Fibroblast of upper back skin (primary cell): ENCODE measurements at places on chromosomes 12 and 14.

DNA sequence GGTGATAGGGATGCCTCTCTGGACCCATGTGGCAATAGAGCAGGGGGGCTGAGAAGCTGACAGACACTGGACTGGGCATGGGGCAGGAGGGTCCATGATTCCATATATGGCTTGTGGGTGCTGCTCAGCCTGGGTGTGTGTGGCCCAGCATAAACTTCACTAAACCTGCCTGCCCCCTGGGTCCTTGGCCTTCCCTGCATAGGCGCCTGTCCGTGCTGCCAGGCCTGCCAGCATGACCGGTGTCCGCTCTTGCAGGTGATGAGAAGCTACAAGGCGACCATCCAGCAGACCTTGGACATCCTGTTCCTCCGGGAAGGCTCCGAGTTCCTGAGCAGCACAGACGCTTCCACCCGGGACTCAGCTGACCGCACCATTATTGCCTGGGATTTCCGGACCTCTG lies 61.6 kb downstream of the BEGAIN start:
- DNase-seq, result no peak

DNA sequence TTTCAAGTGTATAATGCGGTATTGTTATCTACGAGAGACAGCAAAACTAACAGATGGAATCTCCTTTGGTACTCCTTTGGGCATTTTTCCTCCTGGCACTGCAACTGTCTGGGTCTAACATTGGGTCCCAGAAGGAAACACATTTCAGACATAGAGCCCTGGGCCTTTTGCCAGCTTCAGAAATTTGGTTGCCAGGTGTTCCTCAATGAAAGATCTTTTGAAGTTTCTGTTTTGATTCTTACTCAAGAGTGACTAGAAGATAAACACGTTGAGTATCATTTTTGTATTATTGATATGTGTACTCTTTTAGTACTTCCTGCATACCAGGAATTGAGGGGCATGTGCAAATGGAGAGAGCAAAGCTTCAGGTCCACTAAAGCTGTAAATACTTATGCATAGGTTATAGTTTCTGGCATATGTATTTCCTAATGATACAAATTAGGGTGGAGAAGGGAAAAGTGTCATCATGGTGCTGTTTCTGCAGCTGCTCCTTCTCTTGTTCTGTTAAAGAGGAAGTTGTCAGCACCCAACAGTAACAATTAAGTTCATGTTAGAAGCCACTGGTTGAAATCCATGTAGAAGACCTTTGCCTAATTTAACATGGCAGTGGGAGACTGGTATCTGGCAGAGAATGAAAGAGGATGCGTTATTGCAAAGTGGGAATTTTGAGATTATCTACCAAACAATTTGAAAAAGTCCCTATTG lies 53.5 kb downstream of the SLC38A6 start:
- no peak for DNase-seq

DNA sequence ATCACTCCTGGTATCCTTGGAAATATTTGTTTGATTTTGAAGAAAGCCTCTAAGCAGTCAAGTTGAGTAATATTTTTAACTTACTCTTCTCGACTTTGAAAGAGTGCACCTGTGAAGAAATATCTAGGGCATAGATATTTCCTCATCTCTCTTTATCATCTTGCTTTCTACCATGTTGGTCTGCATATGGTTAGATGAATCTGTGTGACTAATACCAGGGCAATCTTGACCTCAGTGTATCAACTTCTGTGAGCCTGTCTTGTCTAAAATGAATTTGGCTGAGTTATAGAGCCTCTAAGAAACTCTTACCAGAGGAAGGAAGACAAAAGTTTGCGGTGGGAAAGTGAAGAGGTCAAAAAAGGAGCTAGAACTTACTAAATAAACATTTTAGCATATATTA lies 68.4 kb downstream of the SYT1 start:
- DNase-seq, result peak; percentile 10

GRCh38 chr12:113667676-113668356 lies 196.1 kb upstream of the LHX5 start:
- DNase-seq, result no peak

GRCh38 chr14:69708049-69708448 lies 58.9 kb upstream of the SRSF5 start:
- DNase-seq, result no peak

DNA sequence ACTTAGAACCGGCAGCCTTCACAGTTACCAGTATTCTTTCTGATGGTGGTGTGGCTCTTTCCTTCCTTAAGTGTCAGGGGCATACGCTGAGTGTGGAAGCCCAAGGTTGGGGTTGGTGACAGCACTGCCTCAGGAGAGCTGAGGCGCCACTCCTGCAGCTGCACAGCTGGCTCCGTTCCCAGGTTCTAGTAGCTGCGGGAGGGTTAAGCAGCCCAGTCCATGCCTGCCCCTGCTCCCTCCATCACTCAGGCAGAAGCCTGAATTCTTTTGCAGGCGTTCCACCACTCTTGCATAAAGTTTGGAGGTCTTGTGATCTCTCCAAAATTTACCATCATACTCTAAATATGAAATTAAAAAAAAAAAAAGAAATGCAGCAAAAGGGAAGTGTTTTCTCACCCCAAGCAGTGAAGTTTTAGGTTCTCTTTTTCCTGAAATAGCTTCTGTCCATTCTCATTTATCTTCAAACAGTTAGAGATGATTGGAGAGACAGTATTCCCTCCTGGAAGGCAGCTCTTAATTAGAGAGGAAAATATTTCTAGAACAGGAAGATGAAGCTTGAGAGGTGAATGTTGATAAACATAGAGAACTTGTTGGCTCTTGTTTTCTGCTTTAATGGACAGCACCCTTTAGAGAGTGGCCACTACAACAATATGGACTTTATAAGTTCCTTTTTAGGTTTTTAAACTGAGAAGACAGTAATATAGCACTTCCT lies 136.1 kb downstream of the FGD4 start:
- peak; percentile 60 for DNase-seq

DNA sequence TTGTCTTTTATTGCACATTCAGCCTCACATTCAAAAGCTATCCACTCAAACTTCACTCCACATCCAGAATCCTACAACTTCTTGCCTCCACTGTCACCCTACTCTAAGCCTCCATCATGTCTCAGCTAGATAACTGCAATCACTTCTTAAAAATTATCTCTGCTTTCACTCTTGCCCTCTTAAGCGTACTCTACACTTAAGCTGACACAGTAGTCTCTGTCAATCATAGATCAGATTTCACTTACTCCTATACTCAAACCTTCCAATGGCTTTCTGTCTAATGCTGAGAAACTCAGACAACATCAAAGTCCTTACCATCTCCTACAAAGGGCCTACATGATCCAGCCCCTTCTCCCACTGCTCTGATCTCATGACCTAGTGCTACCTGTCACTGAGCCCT lies 304.1 kb downstream of the ITPR2 start:
- DNase-seq, result no peak

DNA sequence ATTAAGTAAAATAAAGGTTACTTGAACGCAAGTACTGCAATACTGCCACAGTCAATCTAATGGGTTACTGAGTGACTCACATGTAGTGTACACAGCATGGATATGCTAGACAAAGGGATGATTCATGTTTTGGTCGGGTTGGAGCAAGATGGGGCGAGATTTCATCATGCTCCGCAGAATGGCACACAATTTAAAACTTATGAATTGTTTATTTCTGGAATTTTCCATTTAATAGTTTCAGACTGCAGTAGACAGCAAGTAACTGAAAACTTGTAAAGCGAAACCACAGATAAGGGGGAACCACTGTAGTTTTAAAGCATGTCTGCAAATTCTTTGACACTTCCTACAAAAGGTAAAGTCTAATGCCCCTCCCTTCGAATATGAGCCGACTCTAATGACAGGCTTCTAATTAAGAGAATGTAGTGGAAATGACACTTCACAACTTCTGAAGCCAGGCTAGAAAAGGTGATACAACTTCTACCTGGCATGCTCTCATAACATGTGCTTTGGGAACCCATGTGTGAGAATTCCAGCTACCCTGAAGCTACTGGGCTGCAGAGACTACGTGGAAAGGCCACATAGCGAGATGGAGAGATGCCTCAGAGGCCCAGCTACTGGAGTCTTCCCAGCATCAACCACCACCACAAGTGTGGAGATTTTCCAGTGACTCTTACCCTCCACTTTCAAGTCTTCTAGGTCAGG lies 13.9 kb upstream of the TCP11L2 start:
- peak; percentile 96 for DNase-seq

DNA sequence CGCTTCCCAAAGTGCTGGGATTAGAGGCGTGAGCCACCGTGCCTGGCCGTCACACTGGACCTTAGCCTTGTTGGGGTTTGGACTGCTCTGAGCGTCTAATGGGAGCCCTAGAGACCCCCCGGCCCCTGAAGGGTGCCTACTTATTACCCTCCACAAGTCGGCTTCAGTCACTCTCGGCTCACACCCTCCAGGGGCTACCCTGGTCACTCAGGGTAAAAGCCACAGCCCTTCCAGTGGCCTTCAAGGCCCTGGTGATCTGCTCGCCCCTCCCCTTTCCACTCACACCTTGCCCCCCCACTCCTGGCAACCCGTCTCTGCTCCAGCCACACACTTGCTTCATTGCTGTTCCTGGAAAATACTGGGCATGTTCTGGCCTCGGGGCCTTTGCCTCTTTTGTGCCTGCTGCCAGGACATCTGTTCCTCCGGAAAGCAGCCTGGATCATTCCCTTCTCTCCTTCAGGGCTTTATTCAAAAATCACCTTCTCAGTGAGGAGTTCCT lies 3.6 kb upstream of the MORN3 start:
- no peak for DNase-seq

GRCh38 chr14:101167428-101167827 lies 263.9 kb upstream of the RTL1 start:
- DNase-seq, result no peak

DNA sequence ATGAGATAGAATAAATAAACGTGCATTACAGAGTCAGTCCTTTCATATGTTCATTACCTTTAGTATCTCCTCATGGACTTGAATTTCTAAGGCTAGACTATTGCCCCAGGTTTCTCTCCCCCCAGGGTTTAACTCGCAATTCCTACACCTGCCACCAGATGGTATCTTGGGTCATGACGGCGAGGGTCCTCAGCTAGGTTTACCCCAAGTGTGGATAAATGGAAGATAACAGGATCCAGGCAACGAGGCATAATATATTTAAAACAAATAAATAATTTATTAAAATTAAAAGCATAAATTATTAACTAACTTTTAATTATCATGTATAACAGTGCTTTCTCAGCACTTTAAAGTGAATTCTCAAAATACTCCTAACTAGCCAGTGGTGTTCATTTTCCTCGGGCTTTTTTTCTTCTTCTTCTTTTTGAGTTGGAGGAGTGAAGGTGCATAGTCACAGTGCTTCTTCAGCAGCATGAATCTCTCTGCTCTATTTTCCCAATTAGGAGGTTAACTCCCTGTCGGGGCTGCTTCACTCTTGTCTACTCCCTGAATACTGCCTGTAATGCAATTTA lies 243.5 kb upstream of the CAND1 start:
- peak; percentile 37 for DNase-seq

- peak; percentile 48 for DNase-seq
These were observed 172.2 kb upstream of the GZMB start for GRCh38 chr14:24806061-24806678.

GRCh38 chr14:95727056-95727700 lies 13.3 kb upstream of the TCL1A start:
- no peak for DNase-seq

DNA sequence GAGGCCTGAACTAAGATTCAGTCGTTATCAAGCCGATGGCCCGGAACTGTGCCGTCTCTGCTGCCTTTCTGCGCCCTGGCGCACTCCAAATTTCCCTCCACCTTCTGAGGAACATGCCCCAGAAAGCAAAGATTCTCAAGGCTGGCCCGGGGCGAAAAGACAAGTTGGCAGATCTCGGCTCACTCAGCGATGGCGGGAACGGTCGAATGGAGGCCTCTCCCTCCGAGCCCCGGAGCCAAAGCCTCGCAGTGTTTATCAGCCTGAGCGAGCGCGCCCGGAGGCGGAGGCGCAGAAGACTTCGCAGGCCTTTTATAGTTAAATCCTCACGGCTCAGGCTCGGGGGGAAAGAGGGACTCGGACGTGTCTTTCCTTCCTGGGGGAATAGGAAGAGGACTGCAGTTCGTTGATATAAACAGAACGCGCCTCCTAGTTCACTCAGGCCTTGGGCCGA lies 5.6 kb downstream of the TBX5 start:
- no peak for DNase-seq
